Activated CD8-positive, alpha-beta memory T cell treated with anti-CD3 and anti-CD28 coated beads for 4 hours (primary cell): ENCODE measurements at places on chromosomes 12 and 14.

DNA sequence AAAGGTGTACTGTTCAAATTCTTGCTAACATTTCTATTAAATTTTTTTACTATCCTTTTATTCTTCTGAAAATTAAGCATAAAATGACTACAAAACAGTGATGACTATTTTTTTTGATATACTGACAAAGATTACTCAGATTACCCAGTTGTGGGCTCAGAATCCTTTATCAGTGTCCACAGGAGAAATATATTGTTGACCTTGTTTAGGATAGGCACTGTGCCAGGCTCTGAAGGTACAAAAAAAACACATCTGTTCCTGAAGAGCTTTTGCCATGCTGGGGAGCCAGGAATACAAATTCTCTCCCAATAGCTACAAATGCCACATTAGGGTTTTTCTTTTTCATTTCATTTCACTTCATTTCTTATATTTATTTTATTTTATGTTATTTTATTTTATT, 26.9 kb upstream of the GCH1 start:
- no peak for DNase-seq

DNA sequence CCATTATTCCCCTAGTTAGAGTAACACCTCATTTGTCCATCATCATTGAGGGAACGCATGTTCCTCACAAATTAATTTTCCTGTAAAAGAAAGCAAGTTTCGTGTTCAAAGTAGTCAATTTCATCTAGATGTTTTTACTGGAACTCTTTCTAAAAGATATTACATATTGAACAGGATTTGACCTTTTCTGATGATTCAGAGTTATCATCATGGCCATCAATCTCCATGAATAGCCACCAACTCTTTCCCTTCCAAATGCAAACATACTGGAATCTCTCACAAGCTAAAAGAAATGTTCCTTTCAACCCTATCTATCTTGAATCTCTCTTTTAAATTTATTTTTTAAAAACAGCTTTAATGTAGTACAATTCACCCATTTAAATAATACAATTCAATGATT, 263.1 kb upstream of the FAR2 start:
- DNase-seq = no peak

DNA sequence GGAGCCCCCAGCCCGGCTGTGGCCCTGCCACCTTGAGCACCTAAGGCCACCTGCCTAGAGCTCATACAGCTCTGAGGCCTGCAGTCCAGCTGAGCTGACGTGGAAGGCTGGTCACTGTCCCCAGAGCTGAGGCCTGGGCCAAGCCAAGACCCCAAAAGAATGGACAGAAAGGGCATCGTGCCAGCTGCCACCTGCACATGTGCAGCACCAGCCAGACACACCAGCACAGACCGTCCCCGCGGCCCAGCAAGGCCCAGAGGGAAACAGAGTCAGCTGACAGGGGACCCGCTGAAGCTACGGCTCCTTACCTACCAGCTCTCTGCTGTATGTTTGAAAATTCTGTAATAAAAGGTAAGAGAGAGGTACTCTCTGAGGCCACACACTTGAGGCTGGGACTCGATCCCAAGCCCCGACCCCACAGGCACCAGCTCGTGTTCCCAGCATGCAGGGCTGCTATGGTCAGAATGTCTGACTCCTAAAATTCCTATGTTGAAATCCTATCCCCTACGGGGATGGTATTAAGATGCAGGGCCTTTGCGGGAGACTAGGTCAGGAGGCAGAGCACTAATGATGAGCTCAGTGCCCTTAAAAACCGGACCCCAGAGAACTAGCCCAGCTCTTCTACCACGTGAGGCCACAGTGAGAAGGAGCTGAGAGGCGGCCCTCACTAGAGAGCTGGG, 25.4 kb downstream of the BRF1 start:
- DNase-seq = no peak

DNA sequence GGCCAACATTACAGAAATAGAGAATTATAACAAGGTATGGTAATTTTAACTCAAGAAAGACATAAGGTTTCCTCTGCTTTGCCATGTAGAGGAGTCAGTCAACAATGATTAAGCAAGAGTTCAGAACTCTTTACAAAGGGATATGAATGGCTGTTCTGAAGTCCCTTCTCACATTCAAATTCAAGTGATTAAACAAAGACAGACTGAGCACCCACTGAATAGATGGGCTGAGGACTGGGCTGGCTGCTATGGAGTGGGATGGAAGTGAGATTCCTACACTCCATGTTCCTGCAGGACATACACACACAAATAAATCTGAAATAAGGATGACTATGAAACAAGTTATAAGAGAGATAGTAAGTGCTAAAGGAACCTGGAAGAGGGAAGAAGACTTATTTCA, 199.0 kb upstream of the GRIP1 start:
- no peak for DNase-seq

DNA sequence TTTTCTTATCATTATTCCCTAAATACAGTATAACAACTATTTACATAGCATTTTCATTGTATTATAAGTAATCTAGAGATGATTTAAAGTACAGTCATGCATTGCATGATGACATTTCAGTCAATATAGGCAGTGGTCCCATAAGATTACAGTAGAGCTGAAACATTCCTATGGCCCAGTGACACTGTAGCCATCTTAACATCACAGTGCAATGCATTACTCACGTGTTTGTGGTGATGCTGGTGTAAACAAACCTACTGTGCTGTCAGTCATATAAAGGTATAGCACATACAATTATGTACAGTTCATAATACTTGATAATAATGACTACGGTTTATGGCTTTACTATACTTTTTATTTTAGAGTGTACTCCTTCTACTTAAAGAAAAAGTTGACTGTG, 13.3 kb downstream of the LLPH start:
- DNase-seq = no peak

DNA sequence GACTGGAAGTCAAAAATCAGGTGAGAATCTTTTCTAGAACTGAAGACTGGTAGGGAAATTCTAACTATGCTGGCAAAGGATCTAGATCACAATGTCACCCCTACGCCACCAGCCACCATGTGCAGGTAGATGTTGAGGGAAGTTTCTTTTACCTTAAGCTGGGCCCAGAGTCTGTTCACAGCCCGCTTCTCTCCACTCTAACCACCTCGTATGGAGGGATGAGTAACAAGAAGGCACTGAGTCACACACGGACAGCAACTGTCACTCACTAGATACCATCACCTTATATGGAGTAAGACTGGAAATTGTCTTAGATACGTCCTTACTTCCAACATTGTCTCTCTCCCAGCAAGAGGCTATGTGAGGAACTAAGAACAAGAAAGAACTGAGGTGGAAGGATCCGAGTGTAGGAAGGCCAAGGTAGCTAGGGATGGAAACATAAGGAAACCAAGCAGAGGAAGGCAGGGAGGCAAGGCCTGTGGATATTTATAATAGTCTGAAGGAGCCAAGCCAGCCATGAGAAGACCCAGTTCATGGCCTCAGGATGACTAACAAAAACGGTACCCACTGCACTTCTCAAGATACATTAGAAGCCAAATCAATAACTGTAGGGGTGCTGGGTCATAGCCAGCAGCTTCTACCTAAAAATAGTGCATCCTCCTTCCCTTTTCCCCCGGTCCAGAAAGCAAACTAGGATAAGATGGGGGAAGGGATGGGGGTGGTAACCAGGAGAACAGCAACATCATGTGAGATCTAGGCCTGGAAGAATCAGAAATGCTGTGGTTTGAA, 15.5 kb downstream of the REM2 start:
- DNase-seq = no peak

DNA sequence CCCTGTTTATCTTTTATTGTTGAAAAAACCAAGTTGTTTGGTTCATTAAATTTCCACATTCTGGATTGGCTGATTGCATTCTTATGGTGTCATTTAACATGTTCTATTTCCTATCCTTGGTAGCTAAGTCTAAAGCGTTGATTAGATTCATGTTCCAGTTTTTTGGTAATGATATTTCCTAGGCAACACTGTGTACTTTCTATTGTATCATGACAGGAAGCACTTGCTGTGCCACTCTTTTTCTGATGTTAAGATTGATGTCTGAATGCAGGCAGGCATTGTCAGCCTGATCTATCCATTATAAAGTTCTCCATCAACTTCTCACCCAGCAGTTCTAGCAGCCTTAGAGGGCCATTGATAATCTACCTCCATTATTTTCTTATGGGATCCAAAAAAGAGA, 91.1 kb upstream of the ARID2 start:
- DNase-seq = no peak

- DNase-seq = no peak
Measured at GRCh38 chr12:79067977-79068376, 203.4 kb downstream of the SYT1 start.

- DNase-seq = no peak
Measured at GRCh38 chr12:63706336-63706735, 38.0 kb upstream of the DPY19L2 start.

DNA sequence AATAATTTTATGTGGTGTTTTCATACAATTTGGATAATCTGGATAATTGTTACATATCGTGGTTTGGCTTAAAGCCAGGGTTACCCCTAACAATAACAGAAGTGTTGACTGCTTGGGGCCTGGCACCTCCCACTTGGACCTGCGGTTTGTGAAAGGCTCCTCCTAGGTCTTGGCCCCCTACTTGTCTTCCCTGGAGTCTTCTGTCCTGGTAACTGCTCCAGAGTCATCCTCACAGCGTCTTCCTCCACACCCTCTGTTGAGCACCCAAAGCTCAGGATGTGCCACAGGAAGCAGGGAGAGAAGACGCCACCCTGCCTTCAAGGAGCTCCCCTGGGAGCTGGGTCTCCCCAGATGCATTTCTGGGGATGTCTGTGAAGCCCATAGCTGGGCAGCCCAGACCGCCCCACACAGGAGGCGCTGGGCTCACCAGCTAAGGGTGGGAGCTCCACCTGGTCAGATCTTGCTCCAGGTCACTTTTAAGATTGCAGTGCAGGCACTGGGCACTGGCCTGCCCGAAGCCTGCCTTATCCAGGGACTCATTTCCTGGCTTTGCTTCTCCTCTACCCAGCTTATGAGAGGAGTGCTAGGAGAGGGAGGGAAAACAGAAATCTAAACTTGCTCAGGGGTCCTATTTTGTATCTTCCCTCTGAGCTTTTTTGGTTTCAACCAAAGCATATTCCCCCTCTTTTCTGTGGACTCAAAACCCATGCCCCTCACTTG, 98.2 kb downstream of the ZFP36L1 start:
- DNase-seq = no peak

DNA sequence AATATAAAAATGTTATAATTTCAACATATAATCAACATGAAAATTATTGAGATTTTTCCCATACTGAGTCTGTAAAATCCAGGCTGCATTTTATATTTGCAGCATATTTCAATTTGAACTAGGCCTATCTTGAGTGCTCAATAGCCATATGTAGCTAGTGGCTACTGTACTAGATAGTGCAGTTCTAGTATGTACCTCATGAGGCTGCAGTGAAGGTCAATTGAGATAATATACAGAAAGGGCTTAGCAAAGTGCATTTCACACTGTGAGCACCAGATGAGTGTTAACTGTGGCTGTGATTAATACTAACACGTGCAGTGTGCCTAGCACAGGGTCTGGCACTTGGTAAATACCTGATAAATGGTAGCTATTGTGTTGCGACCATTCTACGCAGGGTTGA, 5.4 kb upstream of the SLC22A17 start:
- no peak for DNase-seq

- no peak for DNase-seq
Measured at GRCh38 chr12:109606320-109607028, 32.9 kb downstream of the MVK start.

DNA sequence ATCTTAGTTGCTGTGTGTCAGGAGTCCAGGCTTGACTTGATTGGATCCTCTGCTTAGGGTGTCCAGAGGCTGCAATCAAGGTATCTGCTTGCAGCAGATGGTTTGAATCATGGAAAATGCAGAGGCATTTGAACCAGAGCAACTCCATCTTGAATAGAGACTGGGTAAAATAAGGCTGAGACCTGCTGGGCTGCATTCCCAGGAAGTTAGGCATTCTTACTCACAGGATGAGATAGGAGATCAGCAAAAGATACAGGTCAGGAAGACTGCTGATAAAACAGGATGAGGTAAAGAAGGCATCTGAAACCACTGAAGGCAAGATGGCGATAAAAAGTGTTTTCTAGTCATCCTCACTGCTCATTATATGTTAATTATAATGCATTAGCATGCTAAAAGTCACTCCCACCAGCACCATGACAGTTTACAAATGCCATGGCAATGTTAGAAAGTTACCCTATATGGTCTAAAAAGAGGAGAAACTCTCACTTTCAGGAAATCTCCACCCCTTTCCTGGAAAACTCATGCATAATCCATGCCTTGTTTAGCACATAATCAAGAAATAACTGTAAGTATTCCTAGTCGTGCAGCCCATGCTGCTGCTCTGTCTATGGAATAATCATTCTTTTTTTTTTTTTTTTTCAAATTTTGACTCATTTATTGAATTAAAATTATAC, 218.3 kb upstream of the CPNE8 start:
- no peak for DNase-seq

DNA sequence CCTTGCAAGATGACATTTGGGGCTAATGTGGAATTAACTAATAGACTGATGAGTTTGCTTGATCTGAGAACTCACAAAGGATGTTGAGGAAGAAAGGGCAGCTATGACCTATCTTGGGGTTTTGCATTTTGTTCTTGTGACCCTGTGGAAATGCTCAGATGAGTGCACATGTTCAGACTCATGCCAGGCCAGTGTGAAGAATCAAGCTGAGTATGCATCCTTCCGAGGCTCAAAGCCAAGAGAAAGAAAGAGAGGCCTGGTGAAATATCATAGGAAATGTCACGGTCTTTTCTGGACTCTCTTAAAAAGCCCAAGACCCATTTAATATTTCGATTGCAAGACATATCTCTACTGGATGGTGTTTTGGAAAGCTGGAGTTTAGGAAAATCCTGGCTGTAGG, 96.3 kb downstream of the CACNA1C start:
- DNase-seq = no peak

GRCh38 chr12:46667551-46667950, 158.2 kb downstream of the SLC38A4 start:
- no peak for DNase-seq

GRCh38 chr12:114625294-114625851, 58.6 kb downstream of the TBX3 start:
- DNase-seq = no peak

GRCh38 chr14:25055992-25056687, 6.2 kb upstream of the STXBP6 start:
- DNase-seq = no peak

DNA sequence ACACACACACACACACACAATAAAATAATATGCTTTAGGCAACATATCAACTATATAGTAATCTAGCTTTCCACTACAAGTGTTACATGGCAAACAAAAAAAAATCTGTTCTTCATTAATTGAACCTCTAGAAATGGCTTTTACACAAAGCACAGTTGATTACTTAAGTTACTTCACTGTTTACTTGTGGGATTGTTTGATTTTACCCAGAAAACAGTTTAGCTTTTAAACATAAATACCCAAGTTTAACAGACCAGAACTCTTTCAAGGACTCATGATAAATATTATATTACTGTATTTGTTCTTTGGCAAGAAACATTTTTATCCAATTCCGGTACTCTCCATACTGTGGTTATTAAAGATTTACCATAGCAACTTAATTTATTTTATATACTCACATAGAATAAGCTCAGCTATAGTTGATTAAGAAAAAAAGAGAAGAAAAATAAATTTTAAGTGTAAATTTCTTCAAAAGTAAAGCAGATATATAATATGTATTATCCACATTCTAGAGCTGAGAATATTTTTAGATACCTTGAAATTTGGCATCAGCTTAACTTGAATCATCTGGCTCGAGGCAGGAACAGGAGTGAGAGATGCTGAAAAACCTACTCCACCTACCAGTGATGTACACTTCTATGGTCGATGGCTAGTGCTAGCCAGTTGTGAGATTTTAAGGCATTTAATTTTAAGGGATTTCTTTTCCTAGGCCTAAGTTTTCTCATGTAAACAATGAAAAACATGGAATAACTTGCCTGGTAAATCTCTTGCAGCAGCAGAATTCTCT, 126.0 kb downstream of the BTG1 start:
- DNase-seq = no peak

GRCh38 chr12:28129031-28129430, 61.2 kb upstream of the CCDC91 start:
- DNase-seq = no peak
